ENCODE measurements at places on chromosomes 5 and 9.
A peak's percentile ranks its signal among the peaks of the same experiment; 100 is the strongest.

GRCh38 chr5:65563777-65564176, 681 bp downstream of the PPWD1 start:
- DNase-seq, result no peak

DNA sequence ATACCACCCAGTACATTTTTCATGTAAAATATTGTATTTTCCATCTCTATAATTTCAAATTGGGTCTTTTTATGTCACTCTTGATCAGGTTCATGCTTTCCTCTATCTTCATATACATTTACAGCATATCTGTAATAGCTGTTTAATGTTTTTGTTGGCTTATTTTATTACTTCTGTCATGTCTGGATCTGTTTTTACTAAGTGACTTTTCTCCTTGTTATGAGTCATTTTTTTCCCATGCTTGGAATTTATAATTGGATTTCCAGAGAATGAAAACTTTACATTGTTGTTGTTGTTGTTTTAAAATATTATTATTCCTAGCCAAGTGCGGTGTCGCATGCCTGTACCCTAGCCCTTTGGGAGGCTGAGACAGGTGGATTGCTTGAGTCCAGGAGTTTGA, 5.6 kb upstream of the ADAMTS19 start:
- no peak for DNase-seq

DNA sequence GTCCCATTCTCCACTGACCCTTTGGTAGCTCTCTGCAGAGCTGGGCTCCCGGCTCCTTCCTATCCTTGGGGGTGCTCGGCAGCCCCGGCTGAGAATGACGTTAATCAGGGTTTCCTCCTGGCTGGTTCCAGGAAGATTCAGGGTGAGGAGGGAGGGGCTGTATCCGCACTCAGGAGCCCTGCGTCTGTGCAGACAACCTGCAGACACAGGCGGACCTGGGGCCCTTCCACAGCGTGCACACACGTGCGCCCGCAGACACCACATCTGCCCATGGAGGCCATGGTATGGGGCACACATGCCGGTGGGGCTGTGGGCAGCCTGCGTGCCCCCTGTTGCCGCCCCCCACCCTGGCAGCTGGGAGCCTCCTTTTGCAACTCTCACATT, 66.6 kb upstream of the RNU6ATAC start:
- no peak for DNase-seq

- DNase-seq, result no peak
These were observed 256.7 kb downstream of the PARP8 start for GRCh38 chr5:50922942-50923767.

DNA sequence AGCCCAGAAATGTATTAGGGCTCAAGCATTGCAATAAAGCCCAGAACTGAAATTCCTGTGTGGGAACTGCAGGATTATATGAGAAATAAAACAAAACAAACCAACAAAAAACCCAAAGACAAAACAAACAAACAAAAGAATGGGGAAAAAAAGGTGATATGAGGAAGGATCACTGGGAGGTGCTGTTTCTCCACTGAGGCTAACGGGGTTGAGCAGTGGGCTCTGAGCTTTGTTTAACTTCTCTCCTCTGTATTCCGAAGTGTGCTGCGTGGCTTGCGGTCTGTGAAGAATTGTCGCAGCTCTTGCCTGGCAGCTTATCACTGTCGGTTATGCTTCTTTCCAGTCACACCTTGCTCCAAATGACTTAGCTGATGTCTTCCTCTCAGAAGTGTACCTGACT, 106.3 kb downstream of the TENT4A start:
- no peak for DNase-seq

GRCh38 chr9:12980085-12980851, 205.4 kb downstream of the LURAP1L start:
- no peak for DNase-seq

DNA sequence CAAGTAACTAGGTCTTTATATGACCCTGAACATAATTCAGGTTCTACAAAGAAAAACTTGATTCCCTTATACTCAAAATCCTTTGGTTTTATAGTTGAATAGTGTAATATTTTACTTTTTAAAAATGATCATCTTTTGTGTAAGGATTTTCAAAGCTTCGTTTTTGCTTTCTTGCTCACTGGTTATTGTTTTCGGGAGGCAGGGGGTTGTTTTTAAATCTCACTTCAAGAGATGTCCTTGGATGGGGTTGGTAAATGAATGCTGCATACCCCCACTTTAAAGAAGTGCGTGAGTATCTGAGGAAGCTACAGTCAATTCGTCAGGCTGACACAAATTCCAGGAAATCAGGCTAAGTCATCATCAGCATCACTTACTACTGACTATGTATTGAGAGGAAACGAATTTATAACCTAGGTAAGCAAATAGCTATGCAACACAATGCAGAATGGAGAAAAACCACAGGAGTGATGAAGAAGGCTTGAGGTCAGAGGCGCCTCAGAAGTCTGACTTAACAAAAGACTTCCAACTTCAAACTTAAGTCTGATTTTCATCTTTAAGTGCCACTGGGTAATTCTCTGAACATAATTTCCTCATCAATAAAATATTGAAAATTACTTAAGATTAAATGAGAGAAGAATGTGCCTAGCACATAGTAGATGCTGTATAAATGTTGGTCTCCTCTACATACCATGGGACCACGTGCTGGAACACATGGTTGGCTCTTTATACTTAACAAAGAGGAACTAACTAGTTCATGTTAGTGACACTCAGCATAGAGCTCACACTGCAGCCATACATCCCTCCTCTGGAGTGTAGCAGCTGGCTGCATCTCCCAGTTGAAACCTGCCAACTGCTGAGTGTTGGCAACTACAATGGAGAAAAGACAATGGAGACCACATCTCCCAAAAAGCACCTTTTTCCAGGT, 106.0 kb upstream of the KIF2A start:
- DNase-seq, result no peak

GRCh38 chr9:87862536-87863268, 20.0 kb upstream of the SPATA31E1 start:
- DNase-seq, result no peak

DNA sequence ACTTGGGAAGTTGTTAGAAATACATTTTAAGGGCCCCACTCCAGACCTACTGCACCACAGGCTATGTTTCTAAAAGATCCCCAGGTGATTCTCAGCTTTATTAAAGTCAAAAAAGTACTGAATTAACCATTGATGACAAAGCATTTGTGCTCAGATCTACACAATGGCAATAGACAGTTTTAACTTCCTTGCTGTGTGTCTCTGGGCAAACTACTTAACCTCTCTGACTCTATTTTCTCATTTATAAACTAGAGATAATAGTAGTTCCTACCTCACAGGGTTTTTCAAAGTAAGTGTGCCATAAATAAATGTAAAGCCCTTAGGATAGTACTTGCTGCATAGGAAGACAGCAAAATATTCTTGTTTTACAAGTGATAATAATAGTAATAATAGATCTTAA, 66.3 kb downstream of the LIX1 start:
- DNase-seq, result no peak

- no peak for DNase-seq
These were observed 1.6 kb downstream of the FSTL4 start for GRCh38 chr5:133610489-133611356.

DNA sequence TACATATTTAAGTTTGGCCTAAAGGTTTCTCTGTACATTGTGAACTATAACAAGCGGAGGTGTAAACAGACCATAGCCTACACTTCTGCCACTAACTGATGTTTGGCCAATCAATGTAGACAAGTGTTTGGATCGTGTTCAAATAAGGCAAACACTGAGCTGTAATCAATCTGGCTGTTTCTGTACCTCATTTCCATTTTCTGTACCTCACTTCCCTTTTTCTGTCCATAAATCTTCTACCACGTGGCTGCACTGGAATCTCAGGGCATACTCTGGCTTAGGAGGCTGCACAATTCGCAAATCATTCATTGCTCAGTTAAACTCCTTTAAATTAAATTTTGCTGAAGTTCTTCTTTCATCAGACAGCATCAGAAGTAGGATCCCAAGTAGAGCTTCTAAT, 140.9 kb downstream of the SLC25A46 start:
- DNase-seq, result no peak

DNA sequence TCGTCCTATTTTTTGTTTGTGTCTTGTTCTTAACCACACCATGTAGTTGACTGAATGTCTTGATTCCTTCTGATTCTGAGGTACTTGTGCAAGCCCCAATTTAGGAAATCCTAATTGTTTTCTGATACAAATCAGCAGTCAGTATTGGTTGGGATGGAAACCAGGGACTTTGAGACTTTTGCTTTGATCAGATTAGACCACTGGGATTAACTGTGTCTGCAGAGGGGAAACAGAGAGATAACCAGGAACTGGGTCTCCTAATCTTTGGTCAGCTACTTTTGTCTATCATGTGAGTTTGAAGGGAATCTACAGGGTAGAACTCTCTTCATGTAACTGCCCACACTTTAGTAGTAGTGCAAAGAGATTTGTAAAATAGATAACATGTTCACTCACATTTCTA, 173.8 kb upstream of the POC5 start:
- DNase-seq, result no peak

- no peak for DNase-seq
These were observed 56.0 kb downstream of the KIAA0825 start for GRCh38 chr5:94562327-94562971.

DNA sequence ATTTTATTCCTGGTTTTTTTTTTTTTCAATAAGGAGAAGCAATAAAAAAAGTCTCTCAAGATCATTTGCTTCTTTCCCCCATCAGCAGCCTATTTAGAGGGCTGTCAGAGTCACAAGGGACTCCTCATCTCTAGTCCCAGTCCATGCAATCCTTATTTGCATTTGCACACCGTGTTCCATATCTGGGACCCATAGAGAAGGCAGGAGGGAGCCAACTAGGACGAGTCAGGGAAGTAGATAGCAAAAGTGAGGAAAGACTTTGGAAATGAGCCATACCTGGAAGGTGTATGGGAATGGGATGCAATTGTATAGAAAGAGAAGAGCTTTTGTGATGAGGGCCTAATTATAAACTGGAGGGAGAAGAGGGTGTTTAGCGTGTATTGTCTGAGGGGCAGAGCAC, 160.0 kb downstream of the PIK3R1 start:
- DNase-seq, result no peak

DNA sequence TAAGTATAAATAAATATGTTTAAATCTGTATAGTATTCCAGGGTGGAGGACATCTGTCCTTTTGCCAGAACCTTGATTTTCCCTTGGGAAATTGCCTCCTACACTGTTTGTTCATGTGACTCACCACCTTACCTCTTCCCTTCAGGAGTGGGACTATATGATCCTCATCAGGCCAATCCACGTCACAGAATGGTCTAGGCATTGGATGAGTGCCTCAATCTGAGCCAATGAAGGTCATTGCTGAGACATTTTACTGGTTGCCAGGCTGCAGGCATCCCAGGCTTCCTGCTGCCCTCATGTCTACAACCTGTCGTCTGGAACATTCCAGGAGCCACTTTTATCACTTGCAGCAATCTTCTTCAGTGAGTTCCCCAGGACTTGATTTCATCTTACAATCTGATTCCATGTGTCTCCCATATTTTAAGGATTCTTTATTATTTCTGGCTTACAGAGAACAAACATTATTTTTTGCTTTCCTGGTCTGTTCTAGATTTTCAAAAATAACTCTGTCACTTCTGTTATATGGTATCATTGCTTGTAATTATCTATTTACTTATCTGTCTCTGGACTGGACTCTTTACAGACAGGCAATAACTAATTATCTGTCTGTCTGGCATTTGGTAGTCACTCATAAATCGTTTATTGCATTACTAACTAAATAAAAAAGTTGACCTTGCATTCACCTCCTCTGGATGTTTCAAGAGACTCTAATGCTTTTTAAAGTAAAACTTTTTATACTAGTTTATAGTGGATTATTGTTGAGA, 107.3 kb upstream of the APC start:
- no peak for DNase-seq

- DNase-seq, result no peak
These were observed 7.3 kb downstream of the ENG start for GRCh38 chr9:127847178-127847510.

- no peak for DNase-seq
These were observed 10.5 kb upstream of the SHB start for GRCh38 chr9:38079461-38080031.

- DNase-seq, result no peak
These were observed 8.8 kb downstream of the CAMK4 start for GRCh38 chr5:111233052-111233374.

- DNase-seq, result peak; percentile 83
These were observed 166.8 kb downstream of the COL23A1 start for GRCh38 chr5:178423431-178423830.

- no peak for DNase-seq
These were observed 26.6 kb upstream of the ZBTB34 start for GRCh38 chr9:126833710-126834345.

DNA sequence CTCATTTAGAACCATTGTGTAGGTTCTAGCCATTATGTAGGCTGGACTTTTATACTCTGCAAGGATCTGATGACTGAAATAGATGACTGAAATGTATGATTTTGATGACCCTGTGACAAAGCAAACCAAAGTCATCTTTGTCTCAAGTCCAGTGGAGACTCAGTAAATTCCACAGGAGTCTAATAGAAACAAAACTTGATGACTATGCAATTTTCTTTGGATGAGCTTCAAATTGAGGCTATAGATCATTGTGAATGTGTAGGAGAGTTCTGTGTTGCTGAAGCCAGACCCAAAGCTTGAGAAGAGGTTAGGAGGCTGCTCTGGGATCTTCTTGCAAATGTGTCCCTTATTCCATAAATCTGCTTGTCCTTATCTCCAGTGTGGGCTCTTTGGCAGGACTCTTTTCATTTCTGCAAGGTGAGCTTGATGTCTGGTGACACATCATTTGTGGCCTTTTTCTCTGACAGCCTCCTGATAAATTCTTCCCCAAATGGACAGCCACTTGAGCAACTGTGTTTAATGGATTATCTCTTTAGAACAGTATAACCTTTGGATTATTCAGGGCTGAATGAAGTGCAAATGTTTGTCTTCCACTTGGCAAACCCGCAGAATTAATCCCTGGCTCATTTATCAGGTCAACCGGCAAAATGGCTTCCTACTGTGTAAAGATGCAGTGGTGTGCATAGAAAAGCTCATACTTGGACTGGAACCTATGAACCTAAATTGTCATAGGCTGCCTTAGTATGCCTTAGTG, 235.1 kb upstream of the ANKH start:
- no peak for DNase-seq

- no peak for DNase-seq
These were observed 527 bp downstream of the MEF2C start for GRCh38 chr5:88882276-88883038.

- no peak for DNase-seq
These were observed 225.0 kb upstream of the ANKRD55 start for GRCh38 chr5:56457887-56458812.
